ENCODE measurements at places on chromosomes 3 and 15.

DNA sequence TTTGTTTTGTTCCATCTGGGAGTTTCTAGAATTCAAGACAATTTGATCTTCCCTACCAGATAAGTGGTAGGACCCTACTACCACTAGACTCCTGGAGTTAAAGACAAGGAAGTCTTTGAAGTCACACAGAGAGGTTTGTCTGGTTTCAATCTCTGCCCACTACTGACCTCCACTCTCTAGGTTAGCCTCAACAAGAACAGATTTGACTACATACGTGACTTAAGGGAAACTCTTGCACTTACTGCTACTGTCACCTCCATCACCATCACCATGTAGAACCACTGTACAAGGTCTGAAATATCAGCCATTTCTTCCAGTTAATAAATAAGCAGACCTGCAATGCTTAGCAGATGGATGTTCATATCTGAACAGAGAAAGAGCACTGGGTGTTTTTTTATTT is 148.3 kb upstream of the ARHGEF26 start:
- DNase-seq, result no peak

GRCh38 chr3:39879581-39879980 is 70.2 kb downstream of the MYRIP start:
- DNase-seq, result peak; percentile 52

DNA sequence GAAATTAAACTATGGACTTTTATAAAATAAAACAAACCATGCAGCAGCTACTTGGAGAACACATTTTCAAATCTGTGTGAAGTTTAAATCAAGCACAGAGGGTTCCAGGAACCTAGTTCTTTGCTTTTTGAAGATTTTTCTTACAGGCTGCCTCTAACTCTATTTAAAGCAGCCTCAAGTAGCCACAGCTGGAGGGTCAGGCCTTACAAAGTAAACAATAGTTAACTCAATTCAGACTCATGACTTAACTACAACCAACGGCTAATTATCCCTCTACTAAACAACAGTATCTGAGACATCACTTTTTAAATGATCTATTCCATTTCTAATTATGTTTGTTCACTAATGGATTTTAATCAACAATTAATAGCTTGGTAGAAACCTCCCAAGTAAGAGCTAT is 9.8 kb downstream of the LRIG1 start:
- no peak for DNase-seq

DNA sequence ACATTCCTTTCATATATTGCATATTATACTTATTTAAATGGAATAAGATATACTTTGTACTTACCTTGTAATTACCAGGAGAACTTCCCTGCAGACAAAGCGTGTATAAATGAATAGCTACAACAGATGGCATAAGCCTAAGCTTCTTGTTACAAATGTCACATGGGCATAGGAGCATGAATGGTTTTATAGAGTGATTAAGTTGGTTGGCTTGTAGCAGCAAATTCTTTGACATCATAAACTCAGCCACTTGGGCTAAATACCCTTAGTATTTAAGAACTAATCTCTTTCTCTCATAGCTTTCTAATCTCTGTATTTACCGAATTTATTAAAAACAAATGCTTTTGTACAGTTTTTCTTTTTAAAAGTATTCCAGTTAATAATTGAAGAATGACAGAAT is at the start of gene UBAP1L:
UBAP1L (minus strand) TSS at position 115 of the 400 bp plus-strand sequence. CDS start 8,985 bp downstream, outside the sequence.
- DNase-seq, result no peak

GRCh38 chr15:96320703-96321638 is 9.5 kb upstream of the NR2F2 start:
- DNase-seq, result peak; percentile 61

- DNase-seq, result no peak
Observed at GRCh38 chr15:100959066-100960050, 40.2 kb downstream of the LRRK1 start.
